ENCODE measurements at places on chromosomes 11 and 22.

DNA sequence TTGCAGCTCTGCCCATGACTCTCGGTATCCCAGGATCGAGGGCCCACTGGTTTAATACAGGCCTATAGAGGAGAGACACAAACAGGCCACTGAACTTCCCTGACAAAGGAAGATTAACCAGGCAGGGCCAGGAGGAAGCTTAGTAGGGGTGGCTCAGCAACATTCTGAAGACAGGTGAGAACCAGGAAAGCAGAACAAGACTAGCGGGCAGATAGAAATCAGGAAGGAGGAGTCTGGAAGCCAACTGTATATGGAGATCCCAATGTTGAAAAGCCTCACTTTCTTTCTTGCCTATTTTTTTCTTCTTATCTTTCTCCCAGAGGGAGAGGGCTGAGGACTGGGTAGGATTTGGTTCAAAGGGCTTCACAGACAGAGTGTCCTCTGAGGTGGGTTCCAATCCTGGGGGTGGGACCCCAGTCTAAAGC lies 5.4 kb downstream of the PI4KA start:
- no peak for DNase-seq

DNA sequence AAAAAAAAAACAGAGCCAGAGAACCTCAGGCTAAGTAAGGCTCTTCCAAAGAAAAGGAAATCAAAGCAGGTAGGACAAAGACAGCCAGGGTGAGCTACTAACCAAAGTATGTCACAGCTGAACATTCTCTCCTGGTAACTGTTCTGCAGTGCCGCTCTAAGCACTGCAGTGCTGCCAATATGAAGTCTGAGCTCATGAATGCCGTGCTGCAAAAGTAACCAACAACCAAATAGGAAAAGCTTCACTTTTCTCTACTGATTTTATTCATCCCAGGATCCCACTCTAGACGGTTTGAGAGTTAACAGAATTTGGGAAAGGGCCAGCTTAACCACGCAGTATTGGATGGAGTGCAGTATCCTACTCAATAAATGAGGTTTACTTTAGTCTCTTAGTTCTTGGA lies 3.5 kb downstream of the SIK3 start:
- DNase-seq = no peak

DNA sequence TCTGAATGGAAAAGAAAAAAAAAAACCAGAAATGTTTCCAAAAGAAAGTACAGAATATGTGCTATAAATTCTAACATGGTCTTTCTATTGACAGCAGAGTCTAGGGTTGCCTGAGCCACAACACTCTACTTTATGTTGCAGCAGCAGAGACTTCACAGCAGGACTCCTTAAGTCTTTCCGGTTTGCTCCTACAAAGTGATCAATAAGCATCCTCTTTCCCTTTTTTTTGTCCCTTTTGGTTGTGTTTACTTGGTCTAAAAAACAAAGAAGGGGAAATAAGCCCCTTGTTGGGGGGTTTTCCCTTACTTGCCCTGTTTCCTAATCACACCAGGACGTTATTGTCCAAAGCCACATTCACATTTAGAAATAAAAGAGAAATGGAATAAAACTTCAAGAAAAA lies 163.1 kb upstream of the MPPED2 start:
- DNase-seq = no peak

DNA sequence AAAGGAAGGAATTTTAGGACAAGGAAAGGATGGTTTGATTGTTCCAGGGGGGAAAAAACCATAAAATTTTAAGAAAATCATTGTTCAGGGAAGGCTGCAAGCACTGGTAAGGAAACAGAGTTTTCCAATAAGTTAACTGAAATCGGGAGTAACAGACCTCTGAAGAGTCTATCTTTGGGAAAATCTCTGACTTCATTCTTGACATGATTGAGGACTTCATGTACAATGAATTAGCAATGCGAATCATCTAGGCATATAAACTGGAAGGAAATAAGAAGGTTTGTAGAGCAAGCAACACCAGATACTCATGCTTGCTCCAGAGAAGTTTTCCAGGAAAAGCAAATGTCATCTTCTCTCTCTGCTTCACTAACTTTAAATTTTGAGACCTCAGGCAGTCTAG lies 18.5 kb downstream of the APLP2 start:
- no peak for DNase-seq

DNA sequence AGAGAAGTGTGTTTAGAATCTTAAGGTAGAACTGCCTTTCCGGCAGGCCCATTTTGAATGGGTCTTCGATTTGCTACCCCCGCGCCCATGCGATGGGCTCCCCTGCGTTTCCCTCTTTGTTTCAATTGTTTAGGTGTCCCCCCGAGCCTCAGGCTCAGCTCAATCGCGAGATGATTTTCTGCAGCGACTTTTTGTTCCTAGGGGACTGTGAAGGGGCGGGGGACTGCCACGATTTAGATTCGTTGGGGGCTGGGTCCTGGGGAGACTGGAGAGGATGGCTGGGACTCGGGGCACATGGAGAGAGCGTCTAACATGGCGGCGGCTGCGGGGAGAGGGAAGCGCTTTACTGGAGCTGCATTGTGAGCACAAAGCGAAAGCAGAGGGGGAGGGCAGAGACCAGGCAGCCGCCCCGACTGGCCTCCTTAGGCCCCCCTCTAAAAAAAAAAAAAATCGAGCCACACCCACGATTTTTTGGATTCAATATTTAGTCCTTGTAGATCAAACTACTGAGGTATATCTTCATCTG lies 1.7 kb downstream of the CAPRIN1 start:
- peak; percentile 60 for DNase-seq

- no peak for DNase-seq
Measured at GRCh38 chr11:119992171-119993051, 145.5 kb downstream of the TRIM29 start.

DNA sequence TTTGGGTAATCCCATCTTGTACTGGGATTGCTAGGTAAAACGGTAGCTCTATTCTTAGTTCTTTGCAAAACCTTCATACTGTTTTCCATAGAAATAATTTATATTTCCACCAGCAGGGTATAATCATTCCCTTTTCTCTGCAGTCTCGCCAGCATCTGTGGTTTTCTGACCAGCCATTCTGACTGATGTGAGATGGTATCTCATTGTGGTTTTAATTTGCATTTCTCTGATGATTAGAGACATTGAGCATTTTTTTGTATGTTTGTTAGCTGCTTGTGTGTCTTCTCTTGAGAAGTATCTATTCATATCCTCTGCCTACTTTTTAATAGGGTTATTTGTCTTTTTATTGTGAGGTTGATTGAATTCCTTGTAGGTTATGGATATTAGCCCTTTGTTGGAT lies 220.9 kb downstream of the PGR start:
- no peak for DNase-seq

DNA sequence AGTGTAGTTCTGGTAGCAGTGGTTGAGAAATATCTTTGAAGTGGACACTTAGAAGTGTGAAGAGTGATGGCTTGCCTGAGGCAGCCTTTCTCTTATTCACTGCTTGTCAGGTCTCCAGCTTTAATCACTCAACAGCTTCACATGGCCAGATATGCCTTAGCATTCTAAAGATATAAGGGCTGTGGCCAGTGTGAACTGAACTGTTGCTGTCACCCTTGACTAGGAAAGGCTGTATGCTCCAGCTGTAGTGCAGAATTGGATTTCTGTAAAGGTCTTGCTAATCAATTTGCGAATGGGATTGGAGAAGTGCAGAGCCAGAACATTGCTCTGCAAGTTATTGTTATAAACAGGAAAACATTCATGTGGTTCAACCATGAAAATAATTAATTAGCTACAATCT lies 266.7 kb downstream of the TMEM135 start:
- peak; percentile 44 for DNase-seq
